Activated T-helper 1 cell treated with anti-CD3 and anti-CD28 coated beads, Interleukin-12 subunit alpha, Interleukin-12 subunit beta, Interleukin-2, Interleukin-4 antibody, amounts not matched to agents 30 ng/mL and 10 ng/mL and 1 ng/mL, durations not matched to agents 14 hours and 24 hours and 36 hours (primary cell): ENCODE measurements at places on chromosomes 4 and X.
A peak's percentile ranks its signal among the peaks of the same experiment; 100 is the strongest.

DNA sequence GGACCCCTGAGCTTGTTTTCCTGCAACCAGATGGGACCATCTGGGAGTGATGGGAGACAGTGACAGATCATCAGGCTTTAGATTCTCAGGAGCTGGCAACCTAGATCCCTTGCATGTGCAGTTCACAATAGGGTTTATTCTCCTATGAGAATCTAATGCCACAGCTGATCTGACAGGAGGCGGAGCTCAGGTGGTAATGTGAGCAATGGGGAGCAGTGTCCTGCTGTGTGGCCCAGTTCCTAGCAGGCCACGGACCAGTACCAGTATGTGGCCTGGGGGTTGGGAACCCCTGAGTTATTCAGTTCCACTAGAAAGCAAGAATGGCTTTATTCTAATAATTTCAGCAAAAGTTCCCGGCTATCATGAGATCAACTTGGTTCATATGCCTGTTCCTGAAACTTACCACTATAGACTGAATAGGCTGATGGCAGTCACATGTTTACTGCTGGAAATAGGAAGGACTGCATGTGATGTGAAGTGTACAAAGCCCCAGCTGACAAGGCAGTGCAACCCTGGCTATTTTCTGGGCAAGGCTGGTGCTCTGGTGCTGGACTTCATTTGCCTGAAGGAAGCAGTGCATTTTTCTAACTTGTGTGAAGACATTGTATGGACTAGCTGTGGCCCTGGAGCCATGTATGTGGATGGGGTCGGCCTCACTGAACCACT is 107.2 kb downstream of the SPRY1 start:
- H3K27me3 ChIP-seq, result peaks cover 35% of the 10 kb centered on the region
- no peak for DNase-seq
- no peak overlapping the region for H3K4me3 ChIP-seq
- H3K4me1 ChIP-seq, result peaks cover 21% of the 10 kb centered on the region

DNA sequence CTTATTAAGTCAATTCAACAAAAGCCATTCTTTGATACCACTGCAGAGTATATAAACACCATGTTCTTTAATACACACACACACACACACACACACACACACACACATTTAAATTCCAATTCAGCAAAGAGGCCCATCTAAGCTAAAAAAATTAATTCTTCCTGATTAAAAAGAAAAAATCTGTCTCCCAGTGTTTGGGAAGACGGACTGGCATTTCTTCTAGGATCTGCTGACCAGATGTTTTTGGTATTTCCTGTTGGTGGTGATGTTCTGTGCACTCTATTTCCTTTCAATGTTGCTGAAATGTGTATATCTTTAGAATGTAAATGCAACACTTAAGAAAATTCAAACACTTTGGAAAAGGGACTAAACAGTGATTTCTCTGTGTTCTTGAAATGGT is 243.8 kb downstream of the THOC2 start:
- H3K36me3 ChIP-seq, result no peaks in the 10 kb centered on the region
- no peaks in the 10 kb centered on the region for H3K27me3 ChIP-seq
- no peak overlapping the region for H3K4me3 ChIP-seq
- H3K4me1 ChIP-seq, result no peaks in the 10 kb centered on the region
- DNase-seq, result no peak

GRCh38 chr4:151238477-151238876 is 38.5 kb upstream of the PRSS48 start:
- H3K4me1 ChIP-seq, result no peaks in the 10 kb centered on the region
- H3K27me3 ChIP-seq, result peaks cover 6% of the 10 kb centered on the region
- H3K36me3 ChIP-seq, result no peaks in the 10 kb centered on the region
- no peak overlapping the region for H3K4me3 ChIP-seq
- DNase-seq, result no peak
- H3K27ac ChIP-seq, result no peak overlapping the region

GRCh38 chr4:87458913-87459312 is 36.5 kb downstream of the NUDT9 start:
- DNase-seq, result no peak
- H3K4me3 ChIP-seq, result no peak overlapping the region
- no peak overlapping the region for H3K27ac ChIP-seq
- peaks cover 3% of the 10 kb centered on the region for H3K36me3 ChIP-seq

DNA sequence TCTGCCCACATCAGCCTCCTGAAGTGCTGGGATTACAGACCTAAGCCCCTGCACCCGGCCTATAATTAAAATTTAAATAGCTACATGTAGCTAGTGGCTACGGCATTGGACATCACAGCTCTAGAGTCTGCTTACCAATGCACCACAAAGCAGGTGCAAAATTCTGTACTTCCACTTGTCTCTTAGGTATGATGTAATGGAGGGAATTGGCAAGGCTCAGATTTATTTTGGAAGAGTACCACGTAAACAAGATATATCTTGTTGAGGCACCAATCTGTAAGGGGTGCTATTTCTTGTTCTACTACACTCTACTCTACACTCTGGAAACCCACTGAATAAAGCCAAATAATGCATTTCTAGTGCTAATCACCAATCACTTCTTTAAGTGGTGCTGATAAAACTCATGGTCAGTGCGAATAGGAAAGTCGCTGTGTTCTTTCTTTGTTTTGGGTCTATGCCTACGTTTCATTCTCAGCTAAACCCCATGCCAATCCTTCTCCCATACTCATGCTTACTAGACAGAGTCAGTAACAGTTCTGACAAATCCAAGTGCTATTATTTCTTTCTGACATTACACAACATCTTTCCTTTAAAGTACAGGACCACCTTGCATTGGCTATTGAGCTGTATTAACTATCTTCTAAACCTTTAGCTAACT is 92.3 kb downstream of the GC start:
- H3K27ac ChIP-seq, result no peak overlapping the region
- H3K36me3 ChIP-seq, result no peaks in the 10 kb centered on the region
- H3K4me1 ChIP-seq, result no peaks in the 10 kb centered on the region
- H3K4me3 ChIP-seq, result no peak overlapping the region
- DNase-seq, result no peak
- no peaks in the 10 kb centered on the region for H3K27me3 ChIP-seq

DNA sequence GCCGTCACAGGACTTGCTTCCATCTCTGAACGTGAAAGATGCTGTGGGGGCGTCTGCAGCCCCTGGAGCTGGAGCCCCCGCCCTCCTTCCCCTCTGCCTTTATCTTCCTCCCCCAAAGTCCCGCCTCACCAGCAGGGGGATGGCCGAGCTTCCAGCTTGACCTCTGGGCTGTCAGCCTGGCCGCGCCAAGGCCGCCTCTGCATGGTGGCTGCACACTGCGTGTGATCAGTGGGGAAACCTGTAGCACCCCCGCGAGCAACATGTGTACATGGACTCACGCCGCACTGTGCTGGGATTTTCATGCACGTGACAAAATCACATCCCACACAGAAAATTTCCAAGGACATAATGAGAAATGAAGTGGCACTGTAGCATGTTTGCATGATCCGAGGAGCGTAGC is 26.5 kb upstream of the PSAPL1 start:
- H3K27me3 ChIP-seq, result no peaks in the 10 kb centered on the region
- H3K4me1 ChIP-seq, result no peaks in the 10 kb centered on the region
- no peaks in the 10 kb centered on the region for H3K36me3 ChIP-seq
- no peak for DNase-seq

DNA sequence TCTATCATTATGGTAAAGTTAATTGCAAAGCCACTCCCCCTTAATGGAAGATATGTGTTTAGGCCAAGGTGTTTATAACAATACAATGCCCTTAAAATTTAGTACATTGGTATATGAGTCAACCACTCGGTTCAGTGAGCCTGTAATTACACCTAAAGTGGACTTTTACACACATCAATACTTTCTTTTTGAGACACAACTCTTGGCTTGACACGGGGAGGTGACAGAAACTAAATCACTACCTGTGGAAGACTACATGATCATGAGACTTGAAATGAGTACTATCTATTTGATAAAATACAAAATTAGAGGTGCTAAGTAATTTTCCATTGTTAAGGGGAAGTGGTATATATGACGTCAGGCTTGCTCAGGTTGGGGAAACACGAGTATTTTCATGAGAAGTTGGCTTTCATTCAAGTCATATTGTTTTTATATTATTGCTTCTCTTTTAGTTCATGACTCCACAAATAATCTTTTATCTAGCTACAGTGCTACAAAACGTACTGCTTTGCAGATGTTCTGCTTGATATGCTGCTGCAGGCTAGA is 918.3 kb downstream of the ARAP2 start:
- DNase-seq, result no peak
- H3K36me3 ChIP-seq, result no peaks in the 10 kb centered on the region
- no peaks in the 10 kb centered on the region for H3K27me3 ChIP-seq

GRCh38 chr4:85370400-85371032 is 104.4 kb upstream of the ARHGAP24 start:
- no peak for DNase-seq
- no peaks in the 10 kb centered on the region for H3K36me3 ChIP-seq
- no peaks in the 10 kb centered on the region for H3K4me1 ChIP-seq
- no peak overlapping the region for H3K4me3 ChIP-seq

DNA sequence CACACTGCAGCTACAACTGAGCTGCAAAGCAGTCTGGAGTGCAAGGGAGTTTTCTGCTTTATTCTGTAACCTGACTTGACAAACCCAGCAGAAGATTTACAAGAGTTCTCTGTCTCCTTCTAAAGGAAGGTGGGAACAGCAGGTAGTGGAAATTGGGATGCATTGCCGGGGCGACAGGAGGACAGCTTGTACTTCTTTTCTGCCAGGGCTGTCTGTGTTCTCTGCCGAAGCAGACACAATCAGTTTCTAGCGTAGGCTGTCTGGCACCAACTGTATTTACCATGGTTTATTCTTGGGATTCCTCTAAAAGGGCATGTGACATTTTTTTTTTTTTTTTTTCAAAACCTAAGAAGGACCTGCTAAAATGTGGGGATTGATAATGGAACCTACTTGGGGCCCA is 190.8 kb upstream of the GK2 start:
- no peaks in the 10 kb centered on the region for H3K36me3 ChIP-seq
- H3K27me3 ChIP-seq, result no peaks in the 10 kb centered on the region
- H3K4me3 ChIP-seq, result no peak overlapping the region
- no peak for DNase-seq

DNA sequence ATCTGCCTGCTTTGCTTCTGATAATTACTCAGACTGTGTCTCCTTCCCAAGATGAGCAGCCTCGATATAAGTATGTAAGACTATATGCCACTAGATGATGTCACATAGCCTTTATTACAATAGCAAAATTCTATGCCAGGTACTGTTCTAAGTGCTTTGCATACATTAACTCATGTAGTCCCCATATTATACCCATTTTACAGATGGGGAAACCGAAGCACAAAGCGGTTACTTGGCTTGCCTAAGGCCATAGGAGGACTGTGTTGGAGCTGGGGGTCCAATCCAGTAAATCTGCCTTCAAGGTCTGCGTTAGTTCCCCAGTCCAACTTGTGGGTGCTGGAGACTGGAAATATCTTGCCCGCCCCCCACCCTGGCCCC is 826 bp upstream of the SCML1 start:
- H3K27ac ChIP-seq, result no peak overlapping the region
- peaks cover 28% of the 10 kb centered on the region for H3K27me3 ChIP-seq
- H3K4me3 ChIP-seq, result peak overlapping the region; percentile 79
- H3K4me1 ChIP-seq, result peaks cover 20% of the 10 kb centered on the region
- no peak for DNase-seq

GRCh38 chr4:99664716-99665115 is 7.1 kb upstream of the C4orf54 start:
- no peak overlapping the region for H3K4me3 ChIP-seq
- peaks cover 2% of the 10 kb centered on the region for H3K27me3 ChIP-seq

DNA sequence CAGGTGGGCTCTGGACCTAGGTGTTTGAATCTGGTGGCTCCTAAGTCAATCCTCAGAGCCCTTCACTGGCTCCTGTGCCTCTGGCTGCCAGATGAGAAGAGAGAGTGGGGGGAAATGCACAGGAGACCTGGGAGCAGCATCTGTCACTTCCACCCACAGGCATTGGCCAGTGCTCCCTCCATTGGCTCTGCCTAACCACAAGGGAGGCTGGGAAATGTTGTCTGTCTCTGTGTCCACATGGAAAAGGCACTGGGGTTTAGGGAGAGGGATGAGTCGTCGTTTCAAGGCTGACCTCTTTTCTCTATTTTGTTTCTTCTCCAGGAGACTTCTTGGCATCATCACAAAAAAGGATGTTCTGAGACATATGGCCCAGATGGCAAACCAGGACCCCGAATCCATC is 76.4 kb downstream of the CLCN4 start:
- H3K4me1 ChIP-seq, result no peaks in the 10 kb centered on the region
- H3K27ac ChIP-seq, result no peak overlapping the region
- no peak overlapping the region for H3K4me3 ChIP-seq
- H3K36me3 ChIP-seq, result no peaks in the 10 kb centered on the region
- peaks cover 2% of the 10 kb centered on the region for H3K27me3 ChIP-seq

DNA sequence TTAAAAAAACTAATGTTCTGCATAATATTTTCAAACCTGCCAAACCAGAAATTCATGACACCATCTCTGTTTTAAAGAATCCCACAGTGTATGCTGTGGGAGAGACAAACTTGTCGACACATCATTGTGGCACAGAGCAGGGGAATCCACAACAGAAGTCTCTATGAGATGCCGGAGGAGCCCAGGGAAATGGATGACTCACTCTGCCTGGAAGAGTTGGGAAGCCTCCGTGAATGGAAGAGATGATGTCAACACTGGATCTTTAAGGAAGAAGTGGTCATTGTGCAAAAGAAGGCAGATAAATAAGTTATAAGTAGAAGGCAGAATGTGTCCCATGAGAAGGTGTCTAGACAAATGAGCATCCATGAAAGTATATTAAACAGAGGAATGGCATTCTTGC is 595.1 kb downstream of the RAB28 start:
- no peaks in the 10 kb centered on the region for H3K36me3 ChIP-seq
- no peaks in the 10 kb centered on the region for H3K27me3 ChIP-seq
- H3K4me3 ChIP-seq, result no peak overlapping the region
- H3K27ac ChIP-seq, result no peak overlapping the region
- no peak for DNase-seq

DNA sequence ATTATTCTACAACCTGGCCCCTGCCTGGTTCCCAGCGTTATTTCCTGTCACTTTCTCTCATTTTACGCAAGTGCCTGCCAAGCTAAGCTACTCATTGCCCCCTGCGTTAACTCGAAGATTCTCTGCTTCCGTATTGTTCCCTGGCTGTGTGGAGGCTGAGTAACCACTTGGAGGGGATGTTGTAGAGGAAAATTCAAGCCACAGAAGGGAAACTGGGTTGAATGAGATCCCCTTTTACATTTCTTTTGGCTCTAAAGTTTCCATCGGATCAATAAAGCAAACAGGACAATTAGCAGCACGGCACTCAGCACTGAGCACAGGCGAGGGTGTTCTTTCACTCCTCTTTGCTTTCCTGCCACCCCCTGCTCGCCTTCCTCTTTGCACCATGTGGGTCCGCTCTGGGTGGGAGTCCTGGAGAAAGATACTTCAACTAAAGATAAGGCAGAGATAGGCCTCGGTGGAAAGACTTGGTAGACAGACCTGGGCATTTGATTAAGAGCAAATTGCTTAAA is 4.2 kb upstream of the TMSB4X start:
- no peaks in the 10 kb centered on the region for H3K27me3 ChIP-seq
- H3K27ac ChIP-seq, result peak overlapping the region; percentile 97
- no peak for DNase-seq
- peaks cover 62% of the 10 kb centered on the region for H3K4me1 ChIP-seq

- no peak for DNase-seq
- peaks cover 2% of the 10 kb centered on the region for H3K27me3 ChIP-seq
- no peak overlapping the region for H3K4me3 ChIP-seq
- H3K27ac ChIP-seq, result peak overlapping the region; percentile 31
- peaks cover 20% of the 10 kb centered on the region for H3K4me1 ChIP-seq
- peaks cover 7% of the 10 kb centered on the region for H3K36me3 ChIP-seq
These were observed 106.4 kb upstream of the FTHL17 start for GRCh38 chrX:31178064-31178768.
